Renal cortex interstitium (tissue), 15 donors: ENCODE measurements at places on chromosomes 11 and 22. TPM values are rescaled to one million over a fixed set of nuclear protein-coding genes. Genes with fewer than 3 reads are reported as not detected.

Gene MIOX
- 3.0 TPM for polyA plus RNA-seq

Gene TUBA8
- 2.9 TPM for polyA plus RNA-seq

Gene OR10A2
- polyA plus RNA-seq, result not detected

Gene FERMT3
- polyA plus RNA-seq, result 5.9 TPM

Gene HBG1
- 766 TPM for polyA plus RNA-seq

Gene OR51B2
- not detected for polyA plus RNA-seq

Gene CARD18
- polyA plus RNA-seq, result not detected

Gene HEPACAM
- 1.7 TPM for polyA plus RNA-seq

Gene MISFA
- 7.5 TPM for polyA plus RNA-seq

Gene ACR
- polyA plus RNA-seq, result 0.53 TPM

Gene MS4A12
- not detected for polyA plus RNA-seq

Gene GNB1L
- 3.2 TPM for polyA plus RNA-seq

Gene OLFML1
- polyA plus RNA-seq, result 30.7 TPM

Gene TCP11L1
- polyA plus RNA-seq, result 10.2 TPM

Gene SLC5A4
- polyA plus RNA-seq, result 0.62 TPM

Gene POLR2L
- polyA plus RNA-seq, result 85.4 TPM

Gene CXCR5
- not detected for polyA plus RNA-seq

Gene TMEM223
- polyA plus RNA-seq, result 29.2 TPM

Gene TRIM49C
- not detected for polyA plus RNA-seq

Gene FAM83F
- polyA plus RNA-seq, result 2.7 TPM

Gene GSC2
- polyA plus RNA-seq, result not detected

Gene MRGPRX4
- not detected for polyA plus RNA-seq

Gene ZFP91
- polyA plus RNA-seq, result 58.1 TPM

Gene DEPDC7
- polyA plus RNA-seq, result 9.0 TPM

Gene BCR
- 57.5 TPM for polyA plus RNA-seq

Gene ARHGAP8
- 27.4 TPM for polyA plus RNA-seq

Gene PLAAT5
- polyA plus RNA-seq, result 0.64 TPM

Gene MUC15
- polyA plus RNA-seq, result 4.3 TPM

Gene HOATZ
- 0.08 TPM for polyA plus RNA-seq

Gene OR2AG2
- polyA plus RNA-seq, result not detected

Gene NXF1
- polyA plus RNA-seq, result 137 TPM

Gene SDHAF2
- polyA plus RNA-seq, result 53.7 TPM

Gene RFPL3
- 0.18 TPM for polyA plus RNA-seq

Gene CRYBB3
- polyA plus RNA-seq, result 0.41 TPM

Gene OR6T1
- 0.09 TPM for polyA plus RNA-seq

Gene CHRNA10
- polyA plus RNA-seq, result 1.6 TPM

Gene SAA4
- polyA plus RNA-seq, result not detected

Gene IFITM10
- polyA plus RNA-seq, result 0.11 TPM

Gene CHRM1
- 0.09 TPM for polyA plus RNA-seq

Gene FREY1
- polyA plus RNA-seq, result not detected

Gene OR4X1
- not detected for polyA plus RNA-seq

Gene H19
- 3,512 TPM for polyA plus RNA-seq

Gene MS4A7
- 6.8 TPM for polyA plus RNA-seq

Gene RTN4R
- polyA plus RNA-seq, result 4.6 TPM

Gene SNX32
- polyA plus RNA-seq, result 3.7 TPM

Gene OR5P2
- not detected for polyA plus RNA-seq

Gene PGR
- polyA plus RNA-seq, result 0.03 TPM

Gene UCP2
- 68.4 TPM for polyA plus RNA-seq

Gene KREMEN1
- polyA plus RNA-seq, result 23.7 TPM

Gene TMEM109
- 86.7 TPM for polyA plus RNA-seq

Gene PHETA2
- polyA plus RNA-seq, result 9.5 TPM

Gene KRTAP5-8
- 0.23 TPM for polyA plus RNA-seq

Gene ELMOD1
- polyA plus RNA-seq, result 0.29 TPM
